ENCODE measurements at places on chromosomes 5 and 9. TPM values are rescaled to one million over a fixed set of nuclear protein-coding genes. Genes with fewer than 3 reads are reported as not detected.

The SLC6A19 gene
- total RNA-seq = not detected

The RORB gene
- total RNA-seq = 8.0 TPM

The FIBCD1 gene
- total RNA-seq = 2.8 TPM

The SMIM33 gene
- total RNA-seq = not detected

The DMRT3 gene
- total RNA-seq = not detected

The ADRB2 gene
- under 0.01 TPM for total RNA-seq

The SPINK4 gene
- not detected for total RNA-seq

The ENG gene
- 54.2 TPM for total RNA-seq

The CD72 gene
- 0.35 TPM for total RNA-seq

The FOXD4L3 gene
- total RNA-seq = not detected

The DNAJB5 gene
- total RNA-seq = 16.1 TPM

The RLN1 gene
- not detected for total RNA-seq

The TEX48 gene
- not detected for total RNA-seq

The TMEM215 gene
- total RNA-seq = not detected

The PDE6A gene
- not detected for total RNA-seq

The MEIKIN gene
- not detected for total RNA-seq

The APBA1 gene
- 0.58 TPM for total RNA-seq

The TCF7 gene
- 3.0 TPM for total RNA-seq

The SMIM23 gene
- total RNA-seq = not detected

The AQP7 gene
- not detected for total RNA-seq

The PCDHA11 gene
- total RNA-seq = not detected

The C9orf43 gene
- not detected for total RNA-seq

The CCDC152 gene
- total RNA-seq = 1.4 TPM

All from myometrial cell (primary cell).